Right atrium auricular region (tissue), 2 donors: ENCODE measurements at places on chromosomes 6 and 20. TPM values are rescaled to one million over a fixed set of nuclear protein-coding genes. Genes with fewer than 3 reads are reported as not detected.

Gene PNLDC1
- 0.33 TPM for total RNA-seq

Gene JAG1
- 32.8 TPM for total RNA-seq

Gene SOX4
- total RNA-seq: 5.1 TPM

Gene OOEP
- not detected for total RNA-seq

Gene CCN6
- total RNA-seq: not detected

- DNase-seq: no peak
Measured at GRCh38 chr6:56932910-56933477, 21.9 kb upstream of the BEND6 start.

GRCh38 chr6:71190809-71191208 lies 97.8 kb upstream of the OGFRL1 start:
- DNase-seq: no peak

- DNase-seq: no peak
Measured at GRCh38 chr20:3798373-3798768, 2.3 kb downstream of the CDC25B start.

DNA sequence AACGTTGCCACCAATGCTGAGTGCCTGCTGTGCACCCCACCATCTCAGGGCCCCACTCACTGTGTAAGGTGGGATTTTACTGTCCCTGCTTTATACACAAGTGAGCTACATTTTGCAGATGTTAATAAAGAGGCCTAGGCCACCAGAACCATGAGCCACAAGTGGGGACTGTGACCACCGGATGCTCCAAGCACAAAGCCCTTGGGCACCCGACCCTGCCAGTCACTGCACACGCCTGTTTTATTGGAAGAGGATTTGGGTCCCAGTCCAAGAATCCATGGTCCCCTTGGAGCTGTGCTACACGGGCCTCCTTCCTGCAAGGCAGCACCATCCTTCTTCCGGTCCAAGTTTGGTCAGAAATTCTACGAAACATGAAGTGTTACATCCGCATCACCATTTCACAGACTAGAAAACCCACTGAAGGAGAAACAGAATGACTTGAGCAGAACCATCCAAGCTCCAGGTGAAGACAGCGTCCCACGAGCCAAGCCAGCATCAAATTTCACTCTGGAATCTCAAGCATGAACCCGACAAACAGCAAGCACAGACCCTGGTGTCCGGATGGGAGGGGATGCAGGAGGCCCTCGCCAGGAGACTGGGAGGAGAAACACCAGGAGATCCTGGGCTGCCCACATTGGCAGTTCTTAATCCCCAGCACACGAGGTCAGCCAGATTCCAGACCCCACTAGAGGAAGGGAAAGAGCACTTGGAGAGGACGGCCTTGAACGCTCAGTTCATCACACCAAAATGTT lies 226.9 kb downstream of the DLL1 start:
- DNase-seq: peak; percentile 47
